ENCODE measurements at places on chromosomes 12 and 14. TPM values are rescaled to one million over a fixed set of nuclear protein-coding genes. Genes with fewer than 3 reads are reported as not detected.

GPRC5A gene
- not detected for polyA plus RNA-seq

SLC22A17 gene
- polyA plus RNA-seq, result 46.4 TPM

PAPLN gene
- polyA plus RNA-seq, result not detected

FBRSL1 gene
- polyA plus RNA-seq, result 0.17 TPM

STRAP gene
- 525 TPM for polyA plus RNA-seq

SLC5A8 gene
- polyA plus RNA-seq, result not detected

TPPP2 gene
- not detected for polyA plus RNA-seq

ART4 gene
- not detected for polyA plus RNA-seq

Measured in Purkinje cell (primary cell).